Stimulated activated CD8-positive, alpha-beta memory T cell treated with anti-CD3 and anti-CD28 coated beads, Interleukin-15, amount 100 ng/mL, for 24 hours (primary cell): ENCODE measurements at places on chromosomes 5 and 9.

DNA sequence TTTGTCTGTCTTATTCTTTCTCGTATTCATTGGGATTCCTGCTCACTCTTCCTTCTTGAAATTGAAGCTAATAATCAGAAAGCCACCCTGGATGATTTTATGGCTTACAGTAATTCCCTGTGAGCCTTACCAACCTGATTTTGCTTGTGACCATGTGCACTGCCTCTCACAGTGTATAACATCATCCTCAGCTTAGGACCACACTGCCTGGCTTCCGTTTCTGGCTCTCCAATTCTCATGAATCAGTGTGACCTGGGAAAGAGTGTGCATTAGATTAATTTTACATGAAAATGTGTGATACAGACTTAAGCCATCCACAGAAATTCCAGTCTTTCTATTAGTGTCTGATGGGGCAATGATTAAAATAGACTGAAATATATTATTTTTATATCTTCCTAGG, 126.8 kb upstream of the DMRT1 start:
- no peak for DNase-seq

DNA sequence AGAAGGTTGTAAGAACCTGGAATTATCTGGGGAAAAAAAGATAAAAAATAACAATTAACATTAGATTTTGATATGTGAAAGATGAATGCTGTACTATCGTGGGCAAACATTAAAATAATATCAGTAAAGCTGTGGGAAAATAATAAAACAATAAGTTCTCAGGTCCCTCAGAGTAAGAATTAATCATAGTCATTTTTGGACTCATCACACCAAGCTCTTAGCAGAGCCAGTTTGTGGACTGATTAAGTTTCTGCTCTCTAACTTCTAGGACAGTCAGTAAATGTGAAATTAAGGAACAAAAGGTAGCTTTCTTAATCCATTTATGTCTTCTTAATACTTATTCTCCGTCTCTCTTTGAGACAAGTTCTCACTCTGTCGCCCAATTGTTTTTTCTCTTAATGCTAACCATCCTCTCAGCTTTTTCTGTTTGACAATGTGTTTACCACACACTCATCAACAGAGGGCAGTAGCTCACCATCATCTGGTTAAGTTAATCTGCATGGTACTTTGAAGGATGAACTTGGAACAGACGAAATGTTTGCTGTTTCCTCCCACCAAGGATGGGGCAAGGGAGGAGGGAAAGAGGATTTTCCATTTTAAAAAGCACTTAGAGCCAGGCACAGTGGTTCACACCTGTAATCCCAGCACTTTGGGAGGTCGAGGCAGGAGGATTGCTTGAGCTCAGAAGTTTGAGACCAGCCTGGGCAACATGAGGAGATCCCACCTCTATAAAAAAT, 5.3 kb upstream of the ACO1 start:
- DNase-seq, result no peak

- no peak for DNase-seq
These were observed 200.7 kb downstream of the PARP8 start for GRCh38 chr5:50867140-50867539.

- DNase-seq, result no peak
These were observed 182.3 kb downstream of the MACROH2A1 start for GRCh38 chr5:135216471-135217343.

DNA sequence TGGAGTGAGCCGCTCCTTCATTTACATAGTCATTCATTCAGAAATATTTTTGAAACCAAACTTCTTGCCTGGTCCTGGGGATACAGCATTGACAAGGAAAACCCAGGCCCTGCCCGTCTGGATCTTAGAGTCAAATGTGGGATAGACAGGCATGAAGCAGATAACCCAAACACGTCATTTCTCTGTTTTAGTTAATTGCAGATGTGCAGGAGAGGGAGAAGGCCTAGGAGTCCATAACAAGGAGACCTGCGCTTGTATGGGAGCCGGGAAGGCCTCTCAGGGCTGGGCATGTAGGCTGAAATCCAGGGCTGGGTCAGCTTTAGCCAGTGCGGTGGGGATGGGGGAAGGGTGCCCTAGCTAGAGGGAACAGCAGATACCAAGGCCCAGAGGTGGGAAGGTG, 43.3 kb downstream of the PRRX2 start:
- no peak for DNase-seq

DNA sequence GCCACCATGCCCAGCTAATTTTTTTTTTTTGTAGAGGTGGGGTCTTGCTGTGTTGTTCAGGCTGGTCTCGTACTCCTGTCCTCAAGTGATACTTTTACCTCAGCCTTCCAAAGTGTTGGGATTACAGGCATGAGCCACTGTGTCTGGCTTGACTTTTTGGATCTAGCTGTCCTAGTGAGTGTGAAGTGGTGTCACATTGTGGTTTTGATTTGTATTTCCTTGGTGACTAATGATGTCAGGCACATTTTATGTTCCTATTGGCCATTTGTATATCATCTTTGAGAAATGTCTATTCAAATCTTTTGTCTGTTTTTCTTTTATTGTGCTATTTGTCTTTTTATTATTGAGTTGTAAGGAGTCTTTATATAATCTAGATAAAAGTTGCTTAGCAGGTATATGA, 53.5 kb upstream of the MCCC2 start:
- DNase-seq, result no peak

DNA sequence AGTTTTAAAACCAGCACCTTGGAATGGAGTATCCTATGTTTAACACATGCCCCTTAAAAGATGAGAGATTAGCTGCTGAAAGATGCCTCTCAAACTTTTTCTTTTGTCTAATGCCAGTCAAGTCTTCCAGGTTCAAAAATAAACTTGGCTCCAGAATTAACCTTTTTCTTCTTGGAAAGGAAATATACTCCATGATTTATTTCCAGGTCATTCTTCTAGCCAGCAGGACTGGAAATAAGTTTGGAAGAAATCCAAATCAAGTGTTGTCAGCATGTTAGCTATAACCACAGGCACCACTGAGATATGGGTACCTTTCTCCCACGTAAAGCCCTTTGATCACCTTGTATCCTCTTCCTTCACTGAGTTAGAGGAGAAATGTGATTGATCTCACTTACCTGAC, 56.1 kb downstream of the NLN start:
- no peak for DNase-seq

DNA sequence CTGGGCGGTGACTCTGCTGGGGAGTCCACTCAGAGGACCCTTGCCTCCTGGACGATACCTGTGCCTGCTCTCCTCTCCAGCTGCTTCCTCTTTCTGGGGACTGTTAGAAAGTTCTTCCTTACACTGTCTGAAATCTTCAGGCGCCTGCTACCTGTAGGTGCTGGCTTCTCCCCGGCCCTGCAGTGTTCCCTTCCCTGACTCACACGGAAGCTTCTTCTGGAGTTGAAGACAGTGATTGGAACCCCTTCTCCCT, 562 bp downstream of the GSN start:
- no peak for DNase-seq

DNA sequence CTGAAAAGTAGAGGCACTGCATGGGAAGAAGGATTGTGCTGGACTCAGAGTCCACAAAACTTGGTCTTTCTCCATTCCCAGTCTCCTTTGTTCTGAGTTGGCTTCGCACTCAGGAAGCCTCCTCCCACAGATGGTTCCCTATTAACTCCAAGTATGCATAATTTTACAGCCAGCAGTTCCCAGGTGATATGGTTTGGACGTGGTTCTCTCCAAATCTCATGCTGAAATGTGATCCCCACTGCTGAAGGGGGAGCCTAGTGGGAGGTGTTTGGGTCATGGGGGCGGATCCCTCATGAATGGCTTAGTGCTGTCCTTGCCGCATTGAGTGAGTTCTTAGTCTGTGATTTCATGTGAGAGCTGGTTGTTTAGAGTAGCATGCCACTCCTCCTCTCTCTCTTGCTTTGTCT, 86.6 kb downstream of the FEM1C start:
- DNase-seq, result no peak
